Activated T-helper 1 cell treated with anti-CD3 and anti-CD28 coated beads, Interleukin-12 subunit alpha, Interleukin-12 subunit beta, Interleukin-2, Interleukin-4 antibody, amounts not matched to agents 30 ng/mL and 10 ng/mL and 1 ng/mL, durations not matched to agents 14 hours and 24 hours and 36 hours (primary cell): ENCODE measurements at places on chromosomes 6 and 20. TPM values are rescaled to one million over a fixed set of nuclear protein-coding genes. Genes with fewer than 3 reads are reported as not detected.
A peak's percentile ranks its signal among the peaks of the same experiment; 100 is the strongest.

- no peak for DNase-seq
Observed at GRCh38 chr20:14677455-14677854, 340.0 kb upstream of the FLRT3 start.

- DNase-seq, result no peak
Observed at GRCh38 chr6:14582749-14583148, 465.2 kb downstream of the CD83 start.

The SLC17A1 gene
- total RNA-seq, result not detected in 2 replicates

The KIAA0408 gene
- total RNA-seq, result 14.7 and 16.9 TPM in 2 replicates

The GSTA3 gene
- not detected in 2 replicates for total RNA-seq

DNA sequence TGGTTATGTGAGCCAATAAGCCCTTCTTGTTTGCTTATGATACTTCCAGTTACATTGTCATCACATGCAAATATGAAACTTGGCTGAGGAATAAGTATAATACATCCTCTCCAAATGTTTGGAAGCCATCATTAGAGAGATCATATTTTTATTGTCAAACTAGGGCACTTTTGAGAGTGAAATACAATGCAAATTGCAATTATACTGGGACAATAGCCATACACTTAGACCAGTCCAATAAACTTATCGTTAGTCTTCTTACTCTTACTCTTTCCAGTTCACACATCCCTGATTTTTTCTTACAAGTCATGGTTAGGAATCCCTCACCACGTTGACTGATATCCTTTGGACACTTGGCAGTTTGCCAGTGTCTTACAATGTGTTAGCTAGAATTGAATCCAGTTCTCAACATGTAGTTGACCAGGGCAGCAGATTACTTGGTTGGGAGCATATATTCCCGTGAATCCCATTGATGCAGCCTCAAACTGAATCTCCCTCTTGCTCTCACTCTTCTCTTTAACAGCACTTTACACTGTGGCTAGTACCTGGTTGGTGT, 519.7 kb upstream of the ID4 start:
- no peak for DNase-seq

- no peak for DNase-seq
Observed at GRCh38 chr20:8851446-8851845, 217.4 kb upstream of the PLCB4 start.

- no peak for DNase-seq
Observed at GRCh38 chr6:72968704-72969103, 256.6 kb downstream of the KHDC1L start.

The COL12A1 gene
- 0.03 TPM in 1 of 2 replicates, not detected in the other for total RNA-seq

The DBNDD2 gene
- total RNA-seq, result 21.7 and 24.6 TPM in 2 replicates

DNA sequence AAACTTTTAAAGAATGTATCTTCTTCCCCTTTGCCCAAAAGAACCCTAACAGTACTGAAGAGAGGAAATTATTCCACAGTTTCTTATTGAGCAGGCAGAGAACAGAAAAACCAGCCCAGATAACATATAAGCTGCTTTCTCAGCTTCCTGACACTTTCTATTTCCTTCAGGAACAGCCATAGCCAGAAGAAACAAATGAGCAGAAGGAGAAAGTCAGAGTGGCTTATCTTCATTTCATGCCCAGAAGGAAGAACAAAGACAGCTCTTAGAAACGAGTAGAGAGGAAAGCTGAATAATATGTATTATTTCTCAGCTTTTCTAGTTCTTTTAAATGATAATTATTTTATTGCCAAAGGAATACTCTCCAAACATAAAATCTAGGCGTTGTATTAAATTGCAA, 793.7 kb downstream of the GRIK2 start:
- no peak for DNase-seq

DNA sequence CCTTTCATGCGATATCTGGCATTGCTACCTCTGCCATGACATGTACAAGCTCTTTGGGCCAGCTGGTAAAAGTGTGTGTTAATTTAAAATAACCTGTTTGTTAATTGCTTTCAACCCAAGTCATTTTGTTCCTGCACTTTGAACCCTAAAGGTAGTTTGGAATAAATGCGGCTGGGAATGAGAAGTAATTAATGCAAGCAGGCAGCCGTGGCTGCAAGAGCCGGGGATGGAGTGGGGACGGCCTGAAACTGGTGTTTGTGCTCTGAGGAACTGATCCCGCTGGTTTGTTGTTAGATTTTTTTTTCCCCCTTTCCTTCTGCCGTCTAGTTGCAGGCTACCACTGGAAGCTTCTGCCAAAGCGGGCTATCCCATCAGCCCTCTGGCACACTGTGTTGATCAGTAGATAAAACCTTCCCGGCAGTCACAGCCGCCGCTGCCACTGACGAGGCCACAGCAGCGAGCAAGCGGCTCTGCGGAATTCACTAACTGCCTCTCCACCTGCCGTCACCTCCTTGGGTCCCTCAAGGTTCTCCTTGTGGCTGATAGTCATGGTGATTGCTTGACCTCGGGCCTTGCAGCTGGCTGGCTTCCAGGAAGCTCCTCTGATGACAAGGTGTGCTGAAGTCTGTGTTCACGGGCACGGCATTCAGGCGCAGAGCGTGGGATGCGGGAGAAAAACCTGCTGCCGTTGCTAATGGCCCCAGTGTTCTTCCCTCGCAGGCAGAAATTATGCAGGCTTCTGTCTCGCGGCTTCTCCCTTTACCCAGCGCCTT, 315.9 kb downstream of the TFAP2A start:
- DNase-seq, result no peak

The UST gene
- 0.29 and 0.49 TPM in 2 replicates for total RNA-seq

- no peak for DNase-seq
Observed at GRCh38 chr20:22285555-22285954, 298.8 kb downstream of the FOXA2 start.

GRCh38 chr20:62702895-62703852, 5.5 kb upstream of the NTSR1 start:
- DNase-seq, result no peak

The RIMS4 gene
- total RNA-seq, result not detected in 2 replicates

GRCh38 chr20:32441638-32442037, 83.5 kb downstream of the ASXL1 start:
- DNase-seq, result no peak

The PAX1 gene
- total RNA-seq, result not detected in 2 replicates

DNA sequence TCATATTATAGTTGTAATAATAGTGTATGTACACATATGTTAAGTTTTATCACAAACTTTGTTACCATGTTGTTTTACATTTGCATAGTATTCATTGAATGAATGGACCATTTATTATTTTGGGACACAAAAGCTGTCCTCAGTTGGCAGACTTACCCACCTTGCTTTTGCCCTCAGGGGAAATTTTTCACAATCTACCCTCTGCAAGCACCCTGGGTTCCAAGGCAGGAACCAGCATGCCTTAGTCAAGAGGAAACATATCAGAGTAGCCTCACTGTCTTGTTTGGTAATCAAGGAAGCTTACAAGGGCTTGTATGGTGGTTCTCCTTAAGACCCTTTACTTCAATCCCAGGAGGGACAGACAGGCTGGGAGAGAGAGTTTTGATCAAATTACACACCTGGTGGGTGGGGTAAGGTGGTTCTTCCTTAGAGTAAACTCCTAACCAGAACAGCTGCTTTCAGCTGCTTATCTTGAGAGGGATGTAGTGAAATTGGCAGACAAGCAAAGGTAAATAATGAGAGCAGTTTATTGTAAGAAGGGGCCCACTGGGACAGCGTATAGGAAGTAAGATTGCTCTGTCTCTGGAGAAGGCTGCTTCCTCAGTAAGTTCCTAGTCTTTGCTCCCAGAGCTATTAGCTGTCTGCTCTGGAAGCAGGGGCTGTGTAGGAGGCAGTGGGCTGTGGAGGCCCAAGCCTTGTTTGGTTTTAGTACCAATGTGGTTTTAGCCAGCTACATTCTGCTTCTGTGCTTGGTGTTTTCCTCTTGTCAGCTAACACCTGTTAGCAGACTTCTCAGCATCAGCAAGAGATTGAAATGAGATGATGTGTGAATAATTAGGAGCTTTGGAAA, 31.1 kb downstream of the BRPF3 start:
- DNase-seq, result no peak

The SLC22A7 gene
- not detected in 2 replicates for total RNA-seq

The KCNG1 gene
- 2.8 and 3.1 TPM in 2 replicates for total RNA-seq

The RBPJL gene
- 0.18 TPM in 1 of 2 replicates, not detected in the other for total RNA-seq

- no peak for DNase-seq
Observed at GRCh38 chr20:10253780-10254179, 35.1 kb downstream of the SNAP25 start.

The TFAP2D gene
- total RNA-seq, result not detected in 2 replicates

DNA sequence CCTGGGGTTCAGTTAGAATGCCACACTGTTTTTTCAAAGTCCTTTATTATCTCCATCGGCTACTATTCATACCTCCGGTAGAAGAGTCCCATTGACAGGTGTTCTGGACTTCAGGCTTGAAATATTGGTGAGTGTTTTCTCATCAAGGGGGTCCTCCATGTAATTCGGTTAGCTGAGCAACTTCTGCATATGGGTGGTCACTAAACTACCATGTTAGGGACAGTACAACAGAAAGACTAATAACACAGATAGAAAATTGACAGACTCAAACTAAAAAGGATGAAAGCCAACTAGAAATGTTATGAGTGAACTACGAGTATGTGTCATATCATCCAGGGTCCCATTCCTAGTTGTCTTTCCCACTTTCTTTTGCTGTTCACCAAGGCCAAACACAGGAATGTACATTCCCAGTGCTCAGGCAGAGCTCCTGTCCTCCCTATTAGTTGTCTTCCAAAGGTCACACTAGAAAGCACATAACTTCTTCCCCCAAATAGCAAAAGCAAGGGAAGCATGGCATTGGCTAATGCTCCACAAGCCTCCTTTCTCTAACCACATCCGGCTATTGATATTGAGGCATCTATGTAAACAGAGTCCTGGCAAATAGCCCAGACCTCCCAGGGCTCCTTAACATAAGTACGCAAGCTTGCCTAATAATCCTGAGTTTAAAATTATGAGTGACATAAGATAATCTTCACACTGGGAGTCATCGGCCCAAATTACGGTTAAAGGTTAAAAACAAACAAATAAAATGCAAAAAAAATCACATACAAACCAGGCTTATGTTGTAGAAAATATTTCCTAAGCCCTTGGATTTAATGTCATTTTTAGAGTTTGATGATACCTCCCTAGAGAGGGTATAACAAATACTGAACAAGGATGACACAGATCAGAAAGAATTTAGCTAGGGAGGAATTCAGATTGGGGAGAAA, 13.2 kb downstream of the CCN2 start:
- DNase-seq, result no peak

- no peak for DNase-seq
Observed at GRCh38 chr20:16036331-16036730, 536.9 kb downstream of the KIF16B start.

- no peak for DNase-seq
Observed at GRCh38 chr20:13111249-13111911, 102.6 kb downstream of the SPTLC3 start.

DNA sequence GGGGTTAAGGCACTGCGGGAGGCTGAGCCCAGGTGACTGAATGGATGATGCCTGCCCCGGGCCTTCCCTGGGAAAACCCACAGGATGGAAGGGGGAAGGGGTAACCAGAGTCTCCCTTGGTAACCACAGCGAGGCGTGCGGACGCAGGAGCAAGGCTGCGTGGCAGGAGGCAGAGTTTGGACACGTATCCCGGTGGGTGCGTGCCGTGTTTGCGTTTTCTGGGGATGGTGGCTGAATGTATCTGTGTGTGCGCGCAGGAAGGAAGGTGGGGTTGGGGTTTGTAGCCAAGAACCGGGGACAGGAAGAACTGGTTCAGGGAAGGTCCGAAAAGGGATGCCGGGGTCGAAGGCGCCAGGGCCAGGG, 1.8 kb downstream of the MDGA1 start:
- DNase-seq, result no peak

The MAFB gene
- 2.0 and 2.3 TPM in 2 replicates for total RNA-seq

- no peak for DNase-seq
Observed at GRCh38 chr6:79872303-79872702, 75.0 kb downstream of the ELOVL4 start.

The SEL1L2 gene
- not detected in 2 replicates for total RNA-seq

The UNC5CL gene
- total RNA-seq, result 0.93 and 0.99 TPM in 2 replicates

DNA sequence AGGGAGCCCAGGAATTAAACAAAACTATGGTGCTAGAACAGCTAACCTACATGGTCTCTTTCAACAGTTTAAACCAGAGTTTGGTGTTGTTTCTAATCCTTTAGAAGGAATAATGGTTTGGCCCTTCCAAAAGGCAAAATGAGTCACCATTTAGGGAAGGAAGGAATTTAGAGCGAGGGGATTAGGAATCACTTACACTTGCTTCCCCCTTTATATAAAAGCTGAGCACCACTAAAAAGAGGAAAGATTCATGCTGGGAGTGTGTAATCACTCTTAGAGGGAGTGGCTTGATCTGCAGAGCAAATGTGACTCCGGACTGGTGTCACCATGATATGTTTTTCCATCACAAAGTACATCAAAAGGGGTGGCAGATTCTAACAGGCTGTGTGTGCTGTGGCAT, 63.6 kb downstream of the F13A1 start:
- DNase-seq, result no peak

GRCh38 chr6:6543181-6543879, 45.2 kb upstream of the LY86 start:
- DNase-seq, result no peak

GRCh38 chr20:19660808-19661378, 97.2 kb upstream of the RIN2 start:
- DNase-seq, result no peak

GRCh38 chr6:140274548-140274947, 900.1 kb upstream of the CITED2 start:
- no peak for DNase-seq

GRCh38 chr20:4454111-4454510, 267.6 kb upstream of the PRND start:
- DNase-seq, result no peak

GRCh38 chr20:10476319-10476724, 41.2 kb downstream of the SLX4IP start:
- no peak for DNase-seq

GRCh38 chr6:34601706-34602105, 45.6 kb upstream of the SPDEF start:
- no peak for DNase-seq

DNA sequence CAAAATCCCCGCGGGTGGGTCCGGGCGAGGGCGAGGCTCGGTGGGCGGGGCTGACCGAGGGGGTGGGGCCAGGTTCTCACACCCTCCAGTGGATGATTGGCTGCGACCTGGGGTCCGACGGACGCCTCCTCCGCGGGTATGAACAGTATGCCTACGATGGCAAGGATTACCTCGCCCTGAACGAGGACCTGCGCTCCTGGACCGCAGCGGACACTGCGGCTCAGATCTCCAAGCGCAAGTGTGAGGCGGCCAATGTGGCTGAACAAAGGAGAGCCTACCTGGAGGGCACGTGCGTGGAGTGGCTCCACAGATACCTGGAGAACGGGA, 809 bp downstream of the HLA-G start:
- DNase-seq, result peak; percentile 15
